ENCODE measurements at places on chromosomes 2 and 18.

GRCh38 chr18:46433121-46433826 lies 223.7 kb downstream of the LOXHD1 start:
- DNase-seq = no peak

- DNase-seq = no peak
These were observed 251.0 kb upstream of the CWC22 start for GRCh38 chr2:180258041-180258537.

DNA sequence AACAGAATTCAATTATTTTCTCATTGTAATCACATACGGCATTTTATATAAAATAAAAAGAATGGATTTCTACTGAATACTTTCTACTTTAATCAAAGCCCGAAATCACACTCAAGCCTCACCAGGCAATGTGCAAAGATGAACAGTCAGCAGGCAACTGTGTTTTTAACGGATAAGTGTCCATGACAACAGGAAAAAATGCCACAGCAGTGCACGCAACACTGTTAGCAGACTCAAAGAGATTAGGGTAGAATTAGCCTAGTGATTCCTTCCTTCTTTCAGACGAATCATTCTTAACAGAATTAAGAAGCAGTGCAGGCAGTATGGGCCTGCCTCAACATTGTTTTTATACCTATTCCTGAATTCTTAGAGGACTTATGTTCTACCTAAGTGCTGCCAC lies 135.6 kb downstream of the CDH2 start:
- no peak for DNase-seq

DNA sequence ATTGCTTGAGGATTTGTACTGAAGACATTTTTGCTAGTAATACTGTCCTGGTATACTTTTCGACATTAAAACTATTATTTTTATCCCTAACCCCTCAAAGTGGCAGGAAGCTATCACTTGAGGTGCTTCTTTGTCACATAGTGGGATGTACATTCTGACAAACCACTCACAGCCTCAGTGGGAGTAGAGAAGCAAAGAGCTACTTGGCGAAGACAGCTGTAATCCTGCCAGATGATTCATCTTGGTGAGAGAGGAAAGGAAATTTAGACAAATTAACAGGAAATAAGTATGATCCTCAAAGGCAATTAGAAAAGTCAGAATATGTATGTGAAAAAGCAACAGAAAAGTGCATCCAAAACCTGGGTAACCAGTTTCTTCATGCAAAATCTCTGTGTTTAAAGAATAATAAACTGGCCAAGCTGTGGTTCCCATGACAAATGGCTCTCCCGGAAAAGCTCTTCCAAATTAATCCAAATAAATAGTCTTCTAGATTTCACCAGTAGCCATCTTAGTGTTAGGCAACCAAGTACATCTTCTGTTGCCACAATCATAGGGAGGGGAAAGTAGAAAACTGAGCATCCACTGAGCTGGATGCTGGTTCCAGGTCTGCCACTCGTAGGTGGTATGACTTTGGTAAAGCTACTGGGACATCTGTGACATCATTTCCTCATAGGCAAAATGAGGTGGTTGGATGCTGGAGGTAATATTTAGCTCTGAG lies 308.0 kb upstream of the LYPD1 start:
- no peak for DNase-seq

DNA sequence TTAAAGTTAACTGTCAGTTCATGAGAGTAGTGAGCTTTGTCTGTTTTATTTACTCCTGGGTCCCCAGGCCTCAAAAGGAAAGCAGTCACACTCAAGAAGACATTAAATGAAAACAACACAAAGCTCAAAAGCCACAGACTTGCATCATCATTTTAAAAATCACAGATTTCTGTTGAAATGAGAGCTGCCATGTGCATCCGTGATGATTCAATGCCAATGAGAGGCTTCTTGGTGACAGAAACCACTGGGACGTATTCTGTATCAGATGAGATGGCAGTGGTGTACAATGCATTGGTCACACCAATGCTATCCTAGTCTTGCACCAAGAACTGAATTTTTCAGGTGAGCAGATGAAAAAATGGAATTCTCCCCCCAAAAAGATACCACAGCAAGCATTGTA lies 204.8 kb downstream of the ANAPC1 start:
- DNase-seq = no peak

DNA sequence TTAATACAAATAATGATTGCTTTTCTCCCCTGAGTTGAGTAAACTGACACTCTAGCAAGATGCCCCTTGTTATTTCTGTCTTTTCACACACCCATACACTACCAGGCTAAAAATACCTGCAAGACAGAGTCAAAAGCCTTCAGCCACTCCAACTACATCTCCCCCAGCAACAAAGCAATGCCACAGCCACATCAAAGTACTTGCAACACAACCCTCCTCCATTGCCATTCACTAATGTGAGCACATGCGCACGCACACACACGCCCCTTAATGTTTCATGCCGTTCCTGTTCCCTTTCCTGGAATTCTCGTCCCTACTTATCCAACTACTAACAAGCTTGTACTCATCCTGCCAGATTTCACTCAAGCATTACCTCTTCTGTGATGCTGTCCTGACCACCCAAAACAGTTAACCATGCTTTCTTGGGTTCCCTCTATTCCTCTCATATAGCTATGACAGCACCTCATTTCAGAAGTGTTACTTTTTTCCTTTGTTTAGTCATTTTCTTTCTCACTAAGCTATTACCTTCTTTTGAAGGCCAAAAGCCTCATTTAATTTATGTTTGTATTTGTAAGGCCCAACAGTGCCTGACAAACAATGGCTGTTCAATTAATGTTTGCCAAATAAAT lies 29.6 kb downstream of the SLC25A12 start:
- DNase-seq = no peak

GRCh38 chr2:183991968-183992367 lies 606.4 kb upstream of the ZNF804A start:
- no peak for DNase-seq

DNA sequence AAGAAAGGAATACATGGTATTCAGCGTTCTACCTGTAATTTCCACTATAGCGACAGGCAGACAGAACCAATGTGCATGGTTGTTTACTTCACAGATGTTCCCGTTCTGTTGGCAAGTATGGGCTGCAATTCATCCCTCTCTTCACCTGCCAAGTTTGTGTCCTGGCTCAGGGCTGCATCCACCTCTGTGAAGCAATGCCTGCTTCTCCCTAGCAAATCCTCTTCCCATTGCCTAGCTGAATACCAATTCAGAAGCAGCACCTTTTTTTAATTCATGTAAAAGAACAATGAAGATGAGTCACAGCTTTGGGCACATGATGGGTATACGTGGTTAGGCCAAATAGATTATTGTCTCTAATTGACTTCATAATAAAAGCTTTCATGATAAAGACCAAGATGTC lies 54.7 kb upstream of the LRATD1 start:
- DNase-seq = no peak

DNA sequence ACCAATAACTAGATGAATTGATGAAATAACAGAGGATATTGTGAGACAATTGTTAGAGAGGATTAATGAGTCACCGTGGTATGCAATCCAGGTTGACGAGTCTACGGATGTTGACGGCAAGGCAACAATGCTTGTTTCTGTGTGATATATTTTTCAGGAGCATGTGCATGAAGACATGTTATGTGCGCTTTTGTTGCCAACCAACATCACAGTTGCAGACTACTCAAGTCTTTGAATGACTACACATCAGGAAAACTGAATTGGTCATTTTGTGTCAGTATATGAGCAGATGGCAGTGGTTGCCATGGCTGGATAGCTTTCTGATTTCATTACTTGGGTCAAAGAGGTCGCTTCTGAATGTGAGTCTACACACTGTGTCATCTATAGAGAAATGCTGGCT lies 96.8 kb upstream of the CRACDL start:
- no peak for DNase-seq

DNA sequence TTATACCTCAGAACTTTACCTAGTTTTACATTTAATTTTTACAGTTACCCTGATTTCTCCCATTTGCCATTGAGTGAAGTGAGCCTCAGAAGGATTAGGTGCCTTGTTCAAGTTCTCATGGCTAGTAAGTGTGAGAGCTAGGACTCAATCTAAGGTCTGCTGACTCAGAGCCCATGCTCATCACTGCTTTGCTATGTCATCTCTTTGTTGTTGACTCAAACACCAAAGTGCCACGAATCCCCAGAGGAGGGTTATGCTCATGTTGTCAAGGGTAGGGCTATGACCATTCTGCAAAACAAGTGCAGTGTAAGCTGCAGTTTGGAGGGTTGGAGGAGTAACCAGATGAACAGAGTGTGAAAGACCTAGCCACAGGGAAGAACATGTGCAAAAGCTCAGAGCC lies 185.4 kb upstream of the SKOR2 start:
- DNase-seq = no peak

- DNase-seq = no peak
These were observed 18.6 kb upstream of the PEX13 start for GRCh38 chr2:60998628-60999545.

DNA sequence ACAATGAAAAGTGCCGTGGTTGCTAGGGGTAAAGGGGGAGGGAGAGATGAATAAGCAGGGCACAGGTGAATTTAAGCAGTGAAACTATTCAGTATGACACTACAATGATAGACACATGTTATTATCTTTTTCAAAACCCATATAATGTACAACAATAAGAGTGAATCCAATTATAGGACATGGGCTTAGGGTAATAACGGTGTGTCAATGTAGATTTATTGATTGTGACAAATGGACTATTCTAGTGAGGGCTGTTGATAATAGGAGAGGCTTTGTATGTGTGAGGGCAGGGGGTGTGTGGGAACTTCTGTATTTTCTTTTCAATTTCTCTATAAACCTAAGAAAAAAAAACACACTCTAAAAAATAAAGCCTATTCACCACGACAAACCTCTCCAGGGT lies 223.8 kb downstream of the RIT2 start:
- no peak for DNase-seq

DNA sequence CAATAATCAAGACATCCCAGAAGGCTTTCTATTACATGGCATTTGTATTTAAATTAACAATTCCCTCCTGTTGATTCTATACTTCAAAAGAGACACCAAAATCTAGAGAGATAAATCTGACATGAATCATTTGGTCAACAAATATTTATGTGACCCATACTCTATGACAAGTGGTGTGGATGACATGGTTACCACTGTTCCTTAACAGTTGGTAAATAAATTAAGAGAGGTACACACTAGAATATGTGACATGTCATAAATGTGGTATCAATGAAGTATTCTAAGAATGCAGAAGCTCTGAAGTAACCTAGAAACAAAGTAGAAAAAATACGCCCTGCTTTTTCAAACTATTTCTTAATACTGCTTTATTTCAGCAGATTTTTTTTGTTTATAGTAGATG lies 255.4 kb downstream of the EXOC6B start:
- DNase-seq = no peak

DNA sequence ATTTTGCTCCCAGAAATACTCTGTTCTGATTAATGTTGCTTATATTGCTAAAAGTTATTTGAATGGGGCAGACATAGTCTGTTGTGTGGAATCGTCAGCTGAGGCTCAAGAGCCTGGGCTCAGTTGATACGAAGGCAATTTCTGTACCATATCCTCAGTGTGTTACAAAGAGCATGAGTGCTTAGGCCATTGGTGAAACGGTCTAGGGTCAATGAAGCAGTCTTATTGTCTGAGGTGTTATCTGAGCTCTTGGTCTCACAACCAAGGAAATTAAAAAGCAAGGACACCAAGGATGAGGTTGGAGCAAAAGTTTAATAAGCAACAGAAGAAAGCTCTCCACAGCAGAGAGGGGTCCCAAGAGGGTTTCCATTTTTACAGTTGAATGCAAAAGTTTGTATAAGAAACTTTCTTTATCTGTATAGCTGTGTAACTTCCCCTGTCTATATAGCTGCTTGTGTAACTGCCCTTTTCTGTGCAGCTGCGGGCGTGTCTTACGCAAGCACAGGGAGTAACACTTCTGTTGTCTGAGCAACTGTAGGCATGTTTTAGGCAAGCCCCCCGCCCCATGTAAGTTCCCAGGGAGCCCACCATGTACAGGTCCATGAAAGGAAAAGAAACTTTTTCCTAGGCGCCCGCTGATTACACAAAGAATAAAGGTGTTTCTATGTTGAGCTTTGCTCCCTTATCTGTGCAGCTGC lies 40.6 kb upstream of the DSC1 start:
- DNase-seq = no peak

GRCh38 chr2:60316381-60317033 lies 236.9 kb downstream of the BCL11A start:
- DNase-seq = no peak

DNA sequence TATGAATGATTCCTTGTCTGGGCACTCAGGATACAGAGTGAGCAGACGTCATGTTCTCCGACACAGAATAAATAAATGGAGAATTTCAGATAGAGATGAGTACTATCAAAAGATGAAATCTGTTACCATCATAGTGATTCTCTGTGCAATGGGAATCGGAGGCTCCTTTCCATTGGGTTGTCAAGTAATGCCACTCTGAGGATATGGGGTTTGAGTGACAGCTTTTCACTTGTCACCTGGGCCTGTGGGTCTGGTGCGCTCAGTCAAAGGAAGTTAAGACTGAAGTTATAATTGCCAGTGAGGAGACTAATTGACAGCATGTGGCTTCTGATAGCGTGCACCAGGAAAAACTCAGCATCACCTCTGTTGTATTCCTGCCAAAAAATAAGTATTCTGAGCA lies 387.2 kb downstream of the SOX11 start:
- DNase-seq = no peak

DNA sequence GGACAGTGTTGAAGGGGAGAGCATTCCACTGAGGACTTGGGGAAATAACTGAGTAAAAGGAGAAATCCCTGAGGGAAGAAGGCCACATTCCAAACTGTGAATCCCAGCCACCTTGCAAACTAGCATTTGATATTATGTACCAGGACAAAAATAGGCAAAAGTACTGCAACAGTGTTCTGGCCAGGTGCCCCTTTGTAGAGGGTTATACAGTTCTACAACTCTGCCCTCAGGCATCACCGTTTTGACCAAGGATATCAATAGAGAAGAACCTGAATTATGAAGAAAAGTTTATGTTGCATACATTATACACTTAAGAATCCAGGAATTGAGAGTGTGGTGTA lies 20.6 kb upstream of the CAVIN2 start:
- DNase-seq = no peak

DNA sequence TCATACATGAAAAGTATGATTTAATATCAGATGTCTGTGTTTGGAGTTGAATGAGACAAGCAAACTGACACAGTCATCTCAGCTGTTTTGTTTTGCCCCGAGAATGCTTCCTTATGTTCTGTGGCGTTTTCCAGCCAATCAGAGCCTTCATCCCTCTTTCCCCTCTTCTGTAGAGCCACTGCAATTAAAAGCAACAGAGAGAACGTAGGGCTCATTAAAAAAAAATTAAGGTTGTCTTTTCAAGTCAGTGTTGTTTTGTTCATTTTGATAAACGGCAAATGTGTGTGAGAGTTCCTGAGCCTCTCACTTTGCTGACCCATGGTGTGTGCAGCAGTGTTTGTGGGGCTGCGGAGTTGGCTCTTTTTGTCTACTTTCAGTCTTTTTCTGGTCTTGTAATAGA lies 216.0 kb downstream of the FHOD3 start:
- no peak for DNase-seq
